NCI-H2171 (cell line): ENCODE measurements at places on chromosomes 6 and 20.

GRCh38 chr20:36128463-36129159, 25.9 kb upstream of the EPB41L1 start:
- no peak for DNase-seq

DNA sequence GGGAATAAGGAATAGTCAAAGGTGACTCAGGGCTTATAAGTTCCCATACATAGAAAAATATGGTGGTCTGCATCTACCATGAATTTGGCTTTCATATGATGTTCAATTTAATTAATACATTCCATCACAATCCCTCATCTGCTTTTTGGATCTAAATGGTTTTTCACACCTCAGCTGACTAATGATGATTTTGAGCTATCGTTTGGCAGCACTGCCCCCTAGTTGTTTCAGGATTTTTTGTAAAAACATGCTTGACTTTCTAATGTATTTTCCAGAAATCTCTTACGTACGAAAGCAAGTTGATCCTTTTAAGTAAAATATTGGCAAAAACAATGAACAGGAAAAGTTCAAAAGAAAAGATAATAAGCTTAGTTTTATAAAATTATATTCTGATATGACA, 408.6 kb upstream of the ADGRB3 start:
- no peak for DNase-seq

GRCh38 chr6:38909015-38909730, 139.4 kb upstream of the GLP1R start:
- no peak for DNase-seq

DNA sequence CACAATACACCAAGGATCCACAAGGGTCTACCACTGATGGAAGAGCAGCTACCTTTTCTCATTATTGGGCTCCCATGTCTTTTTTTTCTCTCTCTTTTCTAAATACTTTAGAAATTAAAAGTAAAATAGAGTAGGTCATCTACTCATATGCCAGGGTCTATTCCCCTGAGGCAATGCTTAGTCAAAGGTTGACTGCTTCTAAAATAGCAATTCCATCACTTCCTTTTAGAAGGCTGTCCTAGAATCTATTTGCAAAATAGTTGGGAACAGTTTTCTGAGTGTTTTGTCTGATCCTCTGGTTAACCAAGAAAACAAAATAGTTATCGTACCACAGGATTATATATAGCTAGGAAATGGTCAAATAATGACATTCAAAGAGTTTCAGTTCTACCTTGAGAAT, 174.1 kb downstream of the COL21A1 start:
- DNase-seq: no peak
